NK-92 treated with Interleukin-12 subunit alpha and Interleukin-12 subunit beta, amount 100 ng/mL, for 24 hours (cell line): ENCODE measurements at places on chromosomes 3 and 15.

DNA sequence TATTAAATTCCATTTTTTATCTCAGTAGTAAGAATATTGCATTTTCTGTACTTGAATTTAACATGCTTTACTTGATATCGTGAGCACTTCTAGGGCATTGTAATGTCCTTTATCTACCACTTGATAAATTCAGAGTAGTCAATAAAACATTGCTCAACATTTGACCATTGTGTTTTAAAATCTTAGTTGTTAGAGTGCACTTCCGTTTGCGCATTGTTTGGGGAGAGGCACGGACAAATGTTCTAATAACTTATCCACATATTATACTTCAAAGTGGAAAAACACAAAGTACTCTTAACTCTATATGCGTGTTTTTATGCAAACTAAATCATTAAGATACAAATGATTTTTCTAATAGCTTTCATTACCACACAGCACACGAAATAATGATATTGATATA is 419 bp downstream of the FAM227B start:
- no peak for DNase-seq

DNA sequence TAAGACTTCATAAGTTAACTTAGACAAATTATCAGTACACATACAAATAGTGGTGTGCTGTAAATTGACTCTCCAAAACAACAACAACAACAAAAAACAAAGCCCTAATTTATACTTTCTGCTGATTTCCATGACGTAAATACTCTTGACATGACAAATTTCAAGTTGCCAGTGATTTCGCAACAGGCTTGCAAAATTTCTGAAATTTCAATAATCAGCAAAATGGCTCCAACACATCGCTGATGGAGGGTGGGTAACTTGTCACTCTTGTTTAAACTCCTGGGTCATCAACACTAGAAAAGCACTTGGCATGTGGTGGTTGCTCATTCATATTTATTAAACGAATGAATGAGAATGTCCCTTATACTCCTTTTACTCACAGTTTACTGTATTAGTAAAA is 205.2 kb upstream of the SATB1 start:
- DNase-seq, result no peak

GRCh38 chr3:42079701-42080452 is 11.3 kb upstream of the TRAK1 start:
- no peak for DNase-seq

- DNase-seq, result no peak
These were observed 16.5 kb upstream of the USP50 start for GRCh38 chr15:50562735-50563640.

DNA sequence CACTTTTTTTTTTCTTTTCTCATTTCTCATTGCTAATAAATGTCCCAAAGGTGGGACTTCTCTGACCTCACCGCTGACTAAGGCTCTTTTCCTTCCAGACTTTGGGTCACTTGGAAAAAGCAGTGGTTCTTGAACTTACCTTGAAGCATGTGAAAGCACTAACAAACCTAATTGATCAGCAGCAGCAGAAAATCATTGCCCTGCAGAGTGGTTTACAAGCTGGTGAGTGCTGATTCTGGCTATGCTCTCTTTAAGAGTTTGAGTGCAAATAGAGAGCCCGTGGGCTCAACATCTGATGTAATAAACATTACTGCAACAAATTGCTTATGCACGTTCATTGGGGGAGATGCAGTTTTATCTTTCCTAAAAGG is 2.0 kb downstream of the BHLHE40 start:
- no peak for DNase-seq

DNA sequence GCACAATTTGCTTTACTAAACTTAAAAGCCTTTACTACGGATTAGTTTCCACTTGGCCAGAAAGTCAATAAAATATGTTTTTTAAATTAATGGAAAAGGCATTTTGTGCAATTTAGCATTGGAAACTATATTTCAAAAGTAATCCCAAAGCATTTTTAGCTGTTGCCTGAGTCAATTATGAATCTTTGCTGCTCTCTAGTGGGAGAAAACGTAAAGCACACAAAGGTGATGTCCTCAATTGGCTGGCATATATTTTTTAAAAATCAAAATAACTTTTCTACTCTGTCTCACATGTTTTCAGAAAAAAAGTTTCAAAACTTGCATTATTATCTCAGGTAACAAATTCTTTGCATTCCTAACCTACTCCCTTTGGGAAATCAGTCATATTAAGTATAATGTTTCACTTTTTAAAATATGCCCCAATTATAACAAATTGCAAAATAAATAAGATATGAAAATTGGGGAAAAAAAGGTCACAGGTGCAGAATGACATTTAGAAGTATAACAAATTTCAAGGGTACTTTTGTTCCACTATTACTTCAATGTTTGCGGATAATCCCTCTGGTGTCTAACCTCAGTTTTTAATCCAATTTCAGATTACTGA is 47.2 kb upstream of the TEX55 start:
- no peak for DNase-seq

- no peak for DNase-seq
These were observed 29.5 kb upstream of the ZBBX start for GRCh38 chr3:167409611-167410010.

DNA sequence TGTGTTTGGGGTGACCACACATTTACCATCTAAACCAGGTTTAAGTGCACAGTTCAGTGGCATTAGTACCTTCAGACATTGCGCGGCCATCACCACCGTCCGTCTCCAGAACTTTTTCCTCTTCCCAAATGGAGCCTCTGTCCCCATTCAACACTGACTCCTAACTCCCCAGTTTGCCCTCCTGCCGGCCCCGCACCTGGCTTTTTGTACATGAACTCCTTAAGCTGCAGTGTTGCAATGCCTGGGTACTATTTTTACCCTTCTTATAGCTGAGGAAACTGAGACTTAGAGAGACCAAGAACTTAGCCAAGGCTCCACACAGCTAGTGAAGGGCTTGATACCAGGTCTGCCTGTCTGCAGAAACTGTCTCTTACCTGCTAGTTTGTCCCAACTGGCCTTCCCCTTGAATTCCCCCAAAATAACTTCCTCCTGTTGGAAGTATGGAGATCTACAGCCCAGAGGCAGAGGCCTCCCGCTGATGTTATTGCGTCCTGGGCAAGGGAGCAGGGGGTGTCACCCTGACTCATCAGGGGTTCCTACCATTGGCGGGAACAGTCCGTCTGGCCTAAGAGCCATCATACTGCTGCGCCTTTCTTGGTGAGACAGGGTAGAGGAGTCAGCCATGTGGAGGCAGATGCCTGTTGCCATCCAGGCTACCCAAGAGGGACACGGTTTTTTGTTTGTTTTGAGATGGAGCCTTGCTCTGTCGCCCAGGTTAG is 65.6 kb downstream of the GRIP2 start:
- no peak for DNase-seq

DNA sequence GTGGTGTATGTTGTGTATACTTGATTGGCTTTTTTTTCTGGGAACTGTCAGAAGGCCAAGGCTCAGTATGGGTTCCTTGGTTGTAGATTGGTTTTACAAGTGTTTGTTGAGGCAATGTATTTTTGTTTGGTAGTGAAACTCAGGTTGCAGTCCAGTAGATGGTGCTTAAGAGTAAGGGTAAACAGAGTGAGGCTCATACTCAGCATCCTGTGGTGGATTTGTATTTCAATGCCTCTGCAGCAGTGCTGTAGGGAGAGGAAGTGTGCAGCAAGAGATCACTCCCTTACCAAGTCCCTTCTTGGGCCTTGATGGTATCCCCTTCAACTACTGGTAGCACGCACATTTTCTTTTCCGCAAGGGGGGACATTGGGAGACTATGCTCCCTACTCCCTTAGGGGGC is 428.5 kb upstream of the CNTN3 start:
- no peak for DNase-seq

- DNase-seq, result no peak
These were observed 19.1 kb upstream of the TPM1 start for GRCh38 chr15:63023351-63023945.

- DNase-seq, result no peak
These were observed 63.3 kb downstream of the LEO1 start for GRCh38 chr15:51908316-51908715.

- DNase-seq, result no peak
These were observed 41.1 kb downstream of the TSC22D2 start for GRCh38 chr3:150449169-150449721.

DNA sequence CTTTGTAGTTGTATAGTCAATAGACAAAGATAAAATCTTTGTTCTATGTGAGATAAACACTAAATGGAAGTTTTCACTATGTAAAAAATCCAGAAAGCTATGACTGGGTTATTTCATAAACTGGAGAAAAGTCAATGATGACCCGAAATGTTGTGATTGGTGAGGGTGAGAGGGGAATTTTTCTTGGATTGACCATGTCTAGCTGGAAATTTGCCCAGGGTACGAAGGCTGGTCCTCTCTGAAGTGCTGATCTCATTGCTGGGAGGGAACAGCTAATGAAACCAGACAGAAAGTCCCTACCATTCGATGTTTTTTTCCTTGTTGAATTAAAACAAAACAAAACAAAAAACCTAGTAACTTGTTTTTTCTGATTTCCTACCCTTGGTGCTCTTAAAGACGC is 14.3 kb downstream of the TPRG1 start:
- DNase-seq, result no peak
